ENCODE measurements at places on chromosomes 16 and 17.

GRCh38 chr17:9218911-9219310 is 197.6 kb downstream of the NTN1 start:
- no peak for DNase-seq

GRCh38 chr17:50102164-50102991 is 7.2 kb downstream of the PDK2 start:
- DNase-seq = no peak

DNA sequence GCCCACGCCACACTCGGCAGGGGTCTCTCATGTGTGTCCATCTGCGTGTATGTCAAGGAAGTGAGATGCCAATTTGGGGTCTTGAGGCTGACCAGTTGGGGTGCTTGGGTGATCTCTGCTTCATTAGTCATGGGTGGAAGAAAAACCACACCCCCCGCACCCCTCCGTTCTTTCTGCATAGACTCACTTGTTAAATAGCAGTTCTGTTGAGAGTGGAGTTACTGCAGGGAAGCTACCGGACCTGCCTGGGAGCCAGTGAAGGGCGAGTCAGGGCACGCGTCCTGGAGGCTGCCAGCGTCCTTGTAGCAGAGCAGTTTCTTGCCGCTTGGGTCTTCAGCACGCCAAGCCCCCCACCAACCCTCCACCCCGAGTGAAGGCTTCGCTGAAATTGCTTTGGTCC is 8.5 kb downstream of the SNN start:
- peak; percentile 81 for DNase-seq

- peak; percentile 34 for DNase-seq
These were observed 26.1 kb downstream of the SPG7 start for GRCh38 chr16:89534252-89534756.

Data from epithelial cell of esophagus (primary cell).